Subcutaneous adipose tissue (tissue), 4 donors: ENCODE measurements at places on chromosomes 1 and 21. TPM values are rescaled to one million over a fixed set of nuclear protein-coding genes. Genes with fewer than 3 reads are reported as not detected.

AKR7A2 gene
- total RNA-seq, result 77.1 TPM

CYP4A11 gene
- not detected for total RNA-seq

OR2G6 gene
- not detected for total RNA-seq

AKR7A3 gene
- total RNA-seq, result 2.0 TPM

KCNT2 gene
- 1.9 TPM for total RNA-seq

PPP2R5A gene
- total RNA-seq, result 86.6 TPM

CELA2A gene
- not detected for total RNA-seq

CRTC2 gene
- 95.5 TPM for total RNA-seq

NR5A2 gene
- total RNA-seq, result 6.8 TPM

DTL gene
- total RNA-seq, result 0.66 TPM

RNU1-4 gene
- total RNA-seq, result under 0.01 TPM

CDC7 gene
- total RNA-seq, result 2.4 TPM

RUNX1 gene
- total RNA-seq, result 32.0 TPM

ERI3 gene
- total RNA-seq, result 28.0 TPM

TEX38 gene
- total RNA-seq, result not detected

CFAP45 gene
- not detected for total RNA-seq

PHF13 gene
- total RNA-seq, result 19.6 TPM

ERICH3 gene
- not detected for total RNA-seq

KRTAP19-6 gene
- not detected for total RNA-seq

CACNA1S gene
- total RNA-seq, result not detected

RIMS3 gene
- 2.6 TPM for total RNA-seq

CR1L gene
- total RNA-seq, result 0.57 TPM

DENND2D gene
- total RNA-seq, result 30.2 TPM

FBLIM1 gene
- 5.1 TPM for total RNA-seq

DYNLT4 gene
- not detected for total RNA-seq
